Mucosa of descending colon (tissue), 3 donors: ENCODE measurements at places on chromosomes 1 and 21. TPM values are rescaled to one million over a fixed set of nuclear protein-coding genes. Genes with fewer than 3 reads are reported as not detected.
A peak's percentile ranks its signal among the peaks of the same experiment; 100 is the strongest.

DNA sequence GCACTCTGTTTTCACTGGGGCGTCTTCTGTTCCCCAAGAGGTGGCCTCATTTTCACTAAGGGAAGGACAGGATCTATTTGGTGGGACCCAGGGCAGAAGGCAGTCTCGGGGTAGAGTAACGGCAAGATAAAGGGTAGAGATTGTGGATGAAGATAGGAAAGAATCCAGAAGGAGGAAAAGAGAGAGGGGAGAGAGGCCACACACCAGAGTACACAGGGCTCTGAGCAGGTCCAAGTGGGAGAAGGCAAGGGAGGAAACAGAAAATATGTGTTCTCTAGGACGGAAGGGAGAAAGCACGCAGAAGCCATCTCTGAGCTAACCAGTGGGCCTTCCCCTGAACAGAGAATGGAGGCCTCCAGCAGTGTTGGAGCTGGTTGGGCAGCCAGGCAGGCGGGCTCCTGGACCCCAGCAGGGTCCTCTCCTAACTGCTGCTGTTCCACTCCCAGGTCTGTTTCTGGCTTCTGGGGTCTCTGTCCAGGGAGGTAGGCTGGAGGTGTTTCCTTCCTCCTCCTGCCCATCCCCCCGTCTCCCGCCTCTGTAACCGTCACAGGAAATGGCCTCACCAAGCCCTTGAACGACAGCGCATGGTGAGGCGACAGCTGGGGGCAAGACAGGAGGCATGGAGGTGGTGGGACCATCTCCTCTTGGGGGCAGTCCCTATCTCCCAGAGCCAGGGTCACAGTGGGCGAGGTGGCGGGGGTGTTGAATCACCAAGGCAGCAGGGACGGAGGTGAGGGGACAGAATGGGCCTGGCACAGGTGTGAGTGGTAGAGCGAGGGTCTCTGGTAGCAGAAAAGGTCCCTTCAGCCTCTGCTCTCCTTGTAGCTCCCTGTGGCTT lies 649 bp downstream of the PTPN7 start:
- DNase-seq, result peak; percentile 55

- no peak for DNase-seq
These were observed 57.2 kb downstream of the ADARB1 start for GRCh38 chr21:45131537-45131999.

The S100A7A gene
- not detected for total RNA-seq

- DNase-seq, result no peak
These were observed 26.2 kb downstream of the RGS7 start for GRCh38 chr1:241330619-241331327.

GRCh38 chr1:151062741-151063371 lies 2.7 kb downstream of the MLLT11 start:
- no peak for DNase-seq

The PROK1 gene
- total RNA-seq, result not detected

- DNase-seq, result no peak
These were observed 128.9 kb downstream of the GRIK1 start for GRCh38 chr21:29810871-29811270.

DNA sequence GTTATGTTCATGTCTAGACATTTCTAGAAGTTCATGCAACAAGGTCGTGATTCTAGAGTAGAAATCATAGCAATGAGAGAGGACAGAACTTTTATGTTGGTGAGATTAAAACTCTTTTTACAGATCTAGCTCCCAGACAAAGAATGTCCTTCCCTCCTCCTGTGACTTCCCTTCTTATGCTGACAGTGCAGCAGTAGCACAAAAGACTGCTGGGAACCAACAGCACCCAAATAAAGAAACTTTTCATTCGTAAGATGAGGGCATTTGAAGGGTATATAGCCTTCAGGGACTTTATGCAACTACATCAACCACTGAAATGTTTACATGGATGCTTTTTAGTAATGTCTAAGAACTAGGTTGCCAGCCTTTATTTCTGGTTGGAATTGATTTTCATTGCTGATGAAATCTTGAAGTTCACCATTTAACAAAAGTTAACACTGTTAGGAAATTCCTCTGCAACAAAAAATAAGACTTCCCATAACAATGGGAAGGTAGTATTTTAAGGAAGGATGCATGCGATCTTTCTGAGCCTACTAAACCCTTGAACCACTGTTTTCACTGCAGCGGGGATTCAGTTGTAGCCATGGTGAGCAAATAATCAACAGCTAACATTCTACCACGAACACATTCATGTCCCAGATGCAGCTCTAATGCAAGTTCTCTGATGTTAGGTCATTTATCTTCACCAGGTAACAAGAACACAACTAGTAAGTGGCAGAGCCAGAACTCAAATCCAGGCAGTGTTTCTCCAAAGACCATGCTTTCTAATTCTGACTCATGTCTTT lies 672.8 kb downstream of the PTPRC start:
- no peak for DNase-seq

The CADM3 gene
- total RNA-seq, result 23.3 TPM

- no peak for DNase-seq
These were observed 36.9 kb downstream of the EIF2D start for GRCh38 chr1:206575165-206575893.

The GJB4 gene
- not detected for total RNA-seq

- DNase-seq, result peak; percentile 52
These were observed 788 bp downstream of the ISG15 start for GRCh38 chr1:1013922-1014648.

GRCh38 chr1:185551008-185551407 lies 183.2 kb upstream of the HMCN1 start:
- DNase-seq, result no peak

The TIE1 gene
- total RNA-seq, result 8.1 TPM

GRCh38 chr1:42613803-42614131 lies 44.5 kb upstream of the PPIH start:
- no peak for DNase-seq

DNA sequence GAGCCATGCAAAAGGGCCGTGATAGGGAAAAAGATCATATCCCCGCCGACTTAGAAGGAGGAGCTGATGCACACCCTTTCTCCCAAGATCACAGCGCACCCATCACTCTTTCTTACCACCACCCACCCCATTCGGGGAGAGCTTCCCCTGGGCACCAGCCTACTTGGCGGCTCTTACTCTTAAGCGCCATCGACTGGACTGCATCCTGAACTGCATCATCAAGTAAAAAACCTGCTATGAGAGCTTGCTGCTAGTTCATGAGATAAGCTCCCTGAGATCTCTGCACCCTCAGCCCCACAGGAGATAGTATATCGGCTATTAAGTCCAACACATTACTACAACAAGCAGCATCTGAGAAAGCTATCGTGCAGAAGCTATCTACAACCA lies 125.1 kb downstream of the BARHL2 start:
- DNase-seq, result no peak

DNA sequence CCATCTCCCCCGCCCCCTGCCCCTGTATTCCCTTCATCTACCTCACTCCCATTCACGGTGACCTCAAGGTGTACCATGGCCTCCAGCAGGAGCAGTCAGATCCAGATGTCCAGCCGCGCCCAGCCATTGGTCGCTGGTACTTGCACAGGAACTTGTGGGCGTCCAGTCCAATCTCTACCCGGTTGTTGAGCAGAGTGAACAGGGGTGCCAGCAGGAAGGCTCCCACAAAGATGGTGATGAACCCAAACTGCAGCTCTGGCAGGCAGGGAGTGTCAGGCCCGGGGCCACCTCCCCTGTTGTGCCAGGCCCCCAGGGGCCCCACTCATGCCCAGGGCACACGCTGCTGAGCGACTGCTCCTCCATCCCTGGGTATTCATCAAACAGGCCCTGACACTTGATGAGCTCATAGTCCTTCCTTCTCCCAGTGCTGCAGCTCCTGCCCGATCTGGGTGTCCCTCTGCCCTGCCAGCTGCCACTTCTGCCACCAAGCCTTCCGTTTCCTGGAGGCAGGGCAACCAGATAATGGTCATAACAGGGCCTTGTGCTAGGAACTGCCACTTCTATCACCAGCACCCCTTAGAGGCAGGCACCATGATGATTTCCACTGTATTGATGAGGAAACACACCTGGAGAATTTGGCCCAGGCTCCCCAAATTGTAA lies 5.7 kb upstream of the ARHGEF19 start:
- peak; percentile 79 for DNase-seq

DNA sequence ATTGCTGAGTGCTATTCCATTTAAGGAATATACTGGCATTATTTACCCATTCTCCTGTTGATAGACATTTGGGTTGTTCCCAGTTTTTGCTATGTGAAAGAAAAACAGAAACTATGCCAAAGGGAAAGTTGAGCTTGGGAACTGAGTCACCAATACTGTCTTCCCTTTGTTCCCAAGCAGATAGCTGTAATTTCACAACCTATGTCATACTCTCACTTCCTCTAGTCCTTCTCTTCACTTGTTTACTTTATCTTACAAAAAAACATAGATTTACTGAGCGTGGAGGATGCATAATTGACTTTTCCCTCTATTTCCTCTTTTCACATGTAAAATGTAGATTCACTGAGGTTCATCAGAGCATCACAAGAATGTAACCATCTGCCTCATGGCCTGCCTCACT lies 32.4 kb upstream of the PGBD5 start:
- no peak for DNase-seq

The GJA5 gene
- total RNA-seq, result 3.0 TPM

DNA sequence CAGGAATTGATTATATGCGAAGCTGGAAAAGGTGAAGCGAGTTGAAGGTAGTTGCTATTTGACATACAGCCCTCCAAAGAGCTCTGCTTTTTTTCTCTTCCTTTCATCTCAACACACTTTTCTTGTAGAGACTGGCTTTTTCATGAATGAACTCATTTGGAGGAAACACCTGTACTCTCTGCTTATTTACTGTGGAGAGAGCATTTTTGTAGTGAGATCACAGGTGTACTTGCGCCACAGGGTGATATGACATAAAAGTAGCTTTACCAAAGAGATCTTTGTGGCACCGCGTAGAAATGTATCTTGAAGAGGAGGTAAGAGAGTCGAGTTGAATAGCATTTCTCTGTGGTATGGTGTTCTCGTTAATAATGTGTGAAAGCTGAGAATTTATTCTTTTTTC lies 187.6 kb downstream of the VPS13D start:
- no peak for DNase-seq

- DNase-seq, result no peak
These were observed 23.5 kb upstream of the LMO4 start for GRCh38 chr1:87305151-87305550.

GRCh38 chr1:101769520-101769919 lies 227.2 kb downstream of the OLFM3 start:
- DNase-seq, result no peak

DNA sequence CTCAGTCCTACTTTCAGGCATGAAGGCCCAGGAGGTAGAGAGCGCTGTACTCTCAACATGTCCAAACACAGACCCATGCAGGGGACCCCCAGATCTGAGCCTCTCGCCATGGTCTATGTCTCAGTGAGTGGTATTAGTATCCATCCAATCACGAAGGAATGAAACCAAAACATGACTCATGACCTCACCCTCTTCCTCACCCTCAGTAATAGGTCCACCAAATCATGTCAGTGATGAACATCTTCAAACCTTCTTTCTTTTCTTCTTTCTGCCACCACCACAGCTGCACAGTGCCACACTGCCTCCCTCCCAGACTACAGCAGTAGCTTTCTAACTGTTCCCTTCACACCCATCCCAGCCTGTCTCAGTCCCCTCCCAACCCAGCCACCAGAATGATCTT lies 16.8 kb downstream of the C1orf116 start:
- no peak for DNase-seq

The LENEP gene
- 0.60 TPM for total RNA-seq

DNA sequence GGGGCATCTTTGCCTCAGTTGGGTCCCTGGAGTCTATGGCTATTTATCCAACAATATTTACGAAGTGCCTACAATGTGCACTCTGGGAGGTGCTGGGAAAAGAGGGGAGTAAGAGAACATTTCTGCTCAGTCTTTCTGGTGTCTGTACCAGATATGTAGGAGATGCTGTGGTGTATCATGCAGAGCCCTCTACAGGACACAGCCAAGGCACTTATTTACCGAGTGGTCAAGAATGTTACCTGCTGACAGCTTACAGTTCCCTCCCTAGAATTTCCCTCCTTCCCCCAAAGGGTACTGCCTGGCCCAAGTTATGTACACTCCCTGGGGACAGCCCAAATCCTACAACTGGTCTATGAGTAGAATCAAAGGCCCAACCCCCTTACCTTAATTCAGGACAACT lies 177.7 kb downstream of the C1orf94 start:
- no peak for DNase-seq

- DNase-seq, result no peak
These were observed 509.6 kb upstream of the CXADR start for GRCh38 chr21:17003258-17003615.

DNA sequence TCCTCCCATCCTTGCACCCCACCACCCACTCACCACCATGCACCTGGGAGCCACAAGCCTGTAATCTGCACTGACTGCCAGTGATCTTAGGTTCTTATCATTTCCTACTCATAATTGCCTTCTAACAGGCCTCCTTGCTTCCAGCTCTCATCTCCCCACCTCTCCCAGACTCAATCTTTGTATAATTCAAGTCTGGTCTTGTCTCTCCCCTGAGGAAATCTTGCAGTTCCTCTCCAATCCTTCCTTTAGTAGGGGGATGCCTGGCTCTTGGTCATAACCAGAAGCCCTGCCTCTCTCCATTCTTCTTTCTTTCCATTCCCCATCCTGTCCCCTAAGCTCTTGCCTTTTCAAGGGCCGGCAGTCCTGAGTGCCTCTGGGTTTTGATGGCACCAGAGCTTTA lies 27.8 kb downstream of the PIGM start:
- DNase-seq, result no peak

DNA sequence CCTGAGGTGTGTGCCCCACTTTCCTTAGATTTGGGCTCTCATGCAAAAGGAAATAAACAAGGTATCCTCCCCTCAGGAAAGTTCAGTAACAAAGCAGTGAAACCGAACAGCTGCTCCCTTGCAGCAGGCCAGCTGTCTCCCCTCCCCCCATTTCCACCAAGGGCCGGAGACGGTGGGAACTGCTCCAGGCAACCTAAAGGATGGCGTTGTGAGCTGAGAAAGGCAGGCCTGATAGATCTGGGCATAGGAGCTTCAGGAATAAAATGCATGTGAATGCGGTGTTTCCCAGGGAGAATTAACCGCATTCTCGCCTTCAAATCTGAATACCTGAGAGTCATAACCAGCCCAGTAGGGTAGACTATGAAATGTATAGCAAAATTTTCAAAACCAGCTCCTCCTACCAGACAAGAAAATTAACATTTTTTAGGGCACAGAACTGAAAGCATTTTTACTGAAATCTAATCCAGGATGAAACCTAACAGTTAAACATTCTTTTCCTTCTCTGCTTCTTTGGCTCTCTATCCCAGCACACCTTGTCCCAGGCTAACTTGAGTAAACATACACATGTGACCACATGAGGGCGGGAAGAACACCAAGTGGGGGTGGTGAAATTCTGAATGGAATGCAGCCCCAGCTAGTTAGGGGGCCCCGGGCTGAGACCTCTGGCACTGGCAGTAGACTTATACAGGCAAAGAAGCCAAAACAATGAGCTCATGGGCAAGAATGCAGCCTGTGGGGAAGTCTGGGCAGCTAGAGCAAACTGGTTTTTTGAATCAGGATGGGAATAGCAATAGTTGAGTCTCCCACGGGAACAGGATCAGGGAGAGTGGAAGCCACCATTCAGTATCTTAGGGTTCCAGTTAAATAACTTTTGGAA lies 11.5 kb downstream of the MCL1 start:
- peak; percentile 79 for DNase-seq

- DNase-seq, result no peak
These were observed 58.6 kb downstream of the MAST2 start for GRCh38 chr1:45862008-45862407.

GRCh38 chr1:210598135-210598652 lies 269.5 kb downstream of the HHAT start:
- DNase-seq, result no peak

The TLCD4 gene
- 53.4 TPM for total RNA-seq

- DNase-seq, result no peak
These were observed 4.5 kb downstream of the CCDC17 start for GRCh38 chr1:45619149-45619921.
